ENCODE measurements at places on chromosomes 12 and 14. TPM values are rescaled to one million over a fixed set of nuclear protein-coding genes. Genes with fewer than 3 reads are reported as not detected.

LACRT gene
- total RNA-seq = not detected

SOAT2 gene
- total RNA-seq = not detected

DNA sequence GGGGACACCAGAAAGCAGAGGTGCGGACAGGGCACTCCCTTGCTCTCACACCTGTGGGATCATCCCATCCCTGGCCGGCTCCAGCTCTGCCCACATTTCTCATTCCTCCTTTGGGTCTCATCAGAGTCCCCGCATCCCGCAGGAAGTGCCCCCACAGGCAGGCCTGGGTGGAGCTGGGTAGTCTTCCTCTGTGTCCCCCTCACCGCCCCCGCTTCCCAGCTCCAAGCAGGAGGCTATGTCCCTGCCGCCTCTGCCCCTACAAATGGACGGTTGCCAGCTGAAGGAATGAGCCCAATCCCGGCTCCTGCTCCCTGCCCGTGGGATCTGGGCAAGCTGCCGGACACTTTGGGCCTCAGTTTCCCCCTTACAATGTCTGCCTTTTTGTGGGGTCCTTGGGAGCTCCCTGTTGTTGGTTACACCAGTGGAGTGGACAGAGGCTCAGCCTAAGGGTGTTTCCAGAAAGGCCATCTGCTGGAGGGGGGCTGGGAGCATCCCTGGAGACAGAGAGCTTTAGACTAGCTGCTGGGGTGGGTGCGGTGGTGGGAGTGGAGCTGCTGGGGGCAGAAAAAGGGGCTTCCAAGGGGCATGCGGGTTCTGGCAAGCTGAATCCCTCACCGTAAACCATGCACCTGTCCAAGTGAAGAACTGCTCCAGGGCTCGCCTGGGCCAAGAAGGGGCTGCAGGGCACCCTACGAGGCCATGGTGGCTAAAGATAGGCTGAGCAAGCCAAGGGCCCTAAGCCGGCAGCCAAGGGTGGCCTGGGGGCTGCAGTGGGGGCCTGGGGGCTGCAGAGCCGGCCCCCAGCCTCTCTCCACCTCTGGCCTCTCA, 7.9 kb upstream of the GPR132 start:
- peak; percentile 49 for DNase-seq

- no peak for DNase-seq
Measured at GRCh38 chr14:30907659-30908057, 33.3 kb downstream of the COCH start.

DNA sequence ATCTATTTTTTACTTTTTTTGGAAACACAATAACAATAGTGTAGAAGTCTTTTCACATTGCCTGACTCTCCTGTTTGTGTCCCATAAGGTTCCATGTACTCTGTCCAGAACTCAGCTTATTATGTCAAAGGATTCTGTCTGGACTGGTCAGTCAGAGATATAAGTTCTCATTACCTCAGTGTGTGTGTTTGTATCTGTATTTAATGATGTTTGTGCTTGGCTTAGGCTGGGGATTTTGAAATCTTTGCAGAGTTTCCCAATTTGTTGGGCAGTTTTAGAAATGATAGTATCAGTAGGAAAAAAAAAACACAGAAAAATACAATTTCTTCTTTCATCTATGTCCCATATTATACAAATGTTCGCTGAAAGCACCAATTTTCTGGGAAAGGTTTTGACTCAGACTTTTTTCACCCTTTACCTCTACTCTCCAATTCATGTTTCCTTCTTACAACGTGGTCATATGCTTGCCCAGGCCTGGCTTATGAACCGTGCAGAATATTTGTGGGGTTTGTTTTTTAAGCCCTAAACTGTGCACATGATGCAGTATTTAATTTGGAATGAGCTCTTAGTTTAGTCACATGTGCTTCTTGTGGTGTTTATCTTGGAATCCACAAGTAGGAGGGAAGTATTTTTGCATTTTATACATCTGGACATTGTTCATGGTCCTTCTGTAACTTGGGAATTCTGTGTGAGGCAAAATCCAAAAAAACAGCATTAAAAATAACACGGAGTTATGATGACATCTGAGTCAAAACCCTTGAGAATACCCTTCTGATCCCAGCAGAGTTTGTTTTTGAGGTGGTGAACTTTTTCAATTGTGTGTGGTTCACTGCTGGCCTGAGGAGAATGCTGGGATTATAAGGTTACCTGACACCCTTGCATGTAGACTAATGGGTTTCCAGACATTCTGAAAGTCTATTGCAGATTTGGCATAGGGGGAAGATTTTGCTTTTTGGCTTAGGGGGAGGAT, 121.2 kb downstream of the RAD51B start:
- no peak for DNase-seq

DNA sequence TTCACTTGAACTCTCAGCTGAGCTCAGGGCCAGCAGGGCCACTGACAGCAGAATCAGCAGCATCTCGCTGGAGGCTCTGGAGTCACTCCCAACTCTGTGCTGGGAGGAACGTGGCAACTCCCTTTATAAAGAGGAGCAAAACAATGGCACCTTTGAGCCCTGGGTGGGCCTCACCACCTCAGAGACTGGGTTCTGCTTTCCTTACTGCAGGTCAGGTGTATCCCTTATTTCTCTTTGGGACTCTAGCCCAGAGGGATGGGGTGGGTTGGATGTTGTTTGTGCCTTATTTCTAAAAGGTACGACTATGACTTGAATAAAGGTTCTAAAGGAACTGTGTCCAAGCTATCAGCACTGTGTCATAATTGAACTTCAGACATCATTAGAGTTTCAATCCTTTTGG, at the start of gene PRB4:
TSS of gene PRB4 (minus strand) at position 101 of the 400 bp plus-strand sequence. CDS start at position 63, 38 bp downstream.
- DNase-seq = no peak

DNA sequence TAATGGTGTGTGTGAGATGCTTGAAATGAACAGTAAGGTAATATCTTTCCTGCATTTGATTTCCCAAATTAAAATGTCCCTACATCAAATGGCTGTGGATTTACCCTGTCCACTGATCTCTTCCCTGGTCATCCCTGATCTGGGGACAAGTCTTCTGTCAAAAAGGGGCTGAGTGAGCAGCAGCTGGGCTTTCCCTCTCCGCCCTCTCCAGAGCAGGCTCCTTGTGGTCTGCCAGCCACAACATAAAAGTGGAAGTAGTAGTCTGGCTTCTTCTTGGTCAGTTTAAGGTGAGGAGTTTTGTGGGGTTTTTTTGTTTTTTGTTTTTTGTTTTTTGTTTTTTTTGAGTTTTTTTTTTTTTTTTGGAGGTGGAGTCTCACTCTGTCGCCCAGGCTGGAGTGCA, 25.2 kb upstream of the PLXNC1 start:
- DNase-seq = no peak

DNA sequence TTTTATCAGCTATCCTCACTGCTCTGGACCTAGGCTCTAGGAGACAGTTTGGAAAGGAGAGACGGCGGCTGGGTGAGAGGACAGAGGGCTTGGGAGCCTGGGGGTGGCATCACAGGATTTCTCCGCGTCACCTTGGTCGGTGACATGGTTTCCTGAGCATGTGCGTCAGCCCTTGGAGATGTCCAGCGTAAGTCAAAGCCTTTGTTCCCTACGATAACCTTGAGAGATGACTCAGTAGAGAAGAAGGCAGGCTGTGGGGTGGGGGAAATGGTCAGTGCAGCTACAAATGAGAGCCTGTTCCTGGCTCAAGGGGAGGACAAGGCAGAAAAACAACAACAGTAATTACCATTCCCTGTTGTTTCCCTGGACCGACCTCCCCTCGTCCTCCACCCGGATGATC, 90.2 kb upstream of the TBX3 start:
- no peak for DNase-seq

DNA sequence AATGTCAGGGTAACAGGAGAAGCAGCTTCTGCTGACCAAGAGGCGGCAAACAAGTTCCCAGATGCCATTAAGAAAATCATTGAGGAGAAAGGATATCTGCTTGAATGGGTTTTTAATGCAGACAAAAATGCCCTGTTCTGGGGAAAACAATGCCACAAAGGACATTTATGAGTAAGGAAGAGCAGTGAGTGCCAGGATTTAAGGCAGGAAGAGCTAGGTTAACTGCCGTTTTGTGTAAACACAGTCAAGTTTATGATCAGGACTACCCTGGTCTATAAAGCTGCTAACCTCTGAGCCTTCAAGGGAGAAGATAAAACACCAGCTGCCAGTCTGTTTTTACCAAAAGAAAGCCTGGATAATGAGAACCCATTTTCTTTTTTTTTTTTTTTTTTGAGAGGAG, 8.5 kb downstream of the MAPKAPK5 start:
- no peak for DNase-seq

GRCh38 chr14:44979273-44979672, 17.3 kb downstream of the TOGARAM1 start:
- no peak for DNase-seq
